NCI-H2081 treated with DMSO at 0.1 percent for 48 hours (cell line): ENCODE measurements at places on chromosomes 16 and 17.

GRCh38 chr16:24009955-24010354, 174.2 kb downstream of the PRKCB start:
- DNase-seq = no peak

- peak; percentile 5 for DNase-seq
Observed at GRCh38 chr16:81403601-81404391, 40.8 kb upstream of the CMIP start.

DNA sequence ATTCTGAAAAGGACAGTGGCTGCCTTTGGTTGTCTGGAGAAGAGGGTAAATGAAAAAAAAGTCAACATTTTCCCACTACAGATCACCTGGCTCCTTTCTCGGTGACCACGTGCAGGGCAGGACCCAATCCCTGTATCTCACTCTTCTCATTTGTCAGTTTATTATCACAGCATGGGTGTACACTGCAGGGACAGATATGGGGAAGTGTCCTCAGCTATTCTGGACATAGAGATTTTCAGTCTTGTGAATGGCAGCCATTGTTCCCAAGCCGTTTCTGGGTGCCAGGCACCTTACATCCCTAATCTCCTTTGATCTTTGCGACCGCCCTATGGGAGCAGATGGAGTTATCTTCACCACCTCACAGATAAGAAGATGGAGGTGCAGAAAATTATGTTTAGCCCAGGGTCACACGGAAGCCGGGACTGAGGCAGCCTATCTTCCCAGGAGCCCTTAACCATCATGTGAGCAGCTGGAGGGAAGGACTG, 7.2 kb downstream of the ADORA2B start:
- no peak for DNase-seq

DNA sequence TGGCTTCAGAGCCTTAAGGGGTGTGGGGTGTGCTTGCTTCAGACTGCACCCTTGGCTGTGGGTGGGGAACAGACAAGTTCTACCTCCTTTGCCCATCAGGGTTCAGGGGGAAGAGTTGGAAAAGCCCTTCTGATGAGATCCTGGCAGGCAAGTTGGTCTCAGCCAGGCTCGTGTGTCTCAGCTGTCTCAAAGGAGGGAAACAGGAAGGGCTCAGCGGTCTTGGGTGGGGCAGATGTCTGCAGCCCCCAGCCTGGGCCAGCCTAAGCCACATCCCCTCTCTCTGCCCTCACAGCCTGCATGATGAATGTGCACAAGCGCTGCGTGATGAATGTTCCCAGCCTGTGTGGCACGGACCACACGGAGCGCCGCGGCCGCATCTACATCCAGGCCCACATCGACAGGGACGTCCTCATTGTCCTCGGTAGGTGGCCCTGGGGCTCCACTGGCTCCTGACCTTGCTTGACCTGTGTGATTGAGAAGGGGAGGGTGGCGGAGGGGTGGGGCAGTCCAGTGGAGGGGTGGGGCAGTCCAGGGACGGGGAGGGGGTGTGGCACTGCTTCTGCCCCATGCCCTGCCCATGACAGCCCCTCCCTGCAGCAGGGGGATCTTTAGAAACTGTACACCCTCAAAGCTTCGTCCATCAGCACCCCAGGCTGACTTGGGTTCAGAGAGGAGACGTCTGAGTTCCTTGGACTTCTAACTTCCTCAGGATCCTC, 199.5 kb downstream of the PRKCB start:
- no peak for DNase-seq

DNA sequence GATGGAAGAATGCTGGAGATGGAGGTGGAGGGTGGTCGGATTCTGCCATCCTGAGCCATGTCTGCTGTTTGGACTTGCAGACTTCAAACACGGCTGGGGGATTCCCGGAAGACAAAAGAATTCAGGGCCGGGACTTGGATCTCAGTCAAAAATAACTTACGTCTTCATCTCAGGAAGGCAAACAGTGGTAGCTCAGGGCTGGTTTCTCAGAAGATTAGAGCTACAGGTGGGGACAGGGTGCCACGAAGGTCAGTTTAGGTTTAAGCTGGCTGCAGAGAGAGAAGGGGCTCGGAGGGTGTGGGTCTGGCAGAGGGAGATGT, 4.3 kb upstream of the RHBDL3 start:
- no peak for DNase-seq

DNA sequence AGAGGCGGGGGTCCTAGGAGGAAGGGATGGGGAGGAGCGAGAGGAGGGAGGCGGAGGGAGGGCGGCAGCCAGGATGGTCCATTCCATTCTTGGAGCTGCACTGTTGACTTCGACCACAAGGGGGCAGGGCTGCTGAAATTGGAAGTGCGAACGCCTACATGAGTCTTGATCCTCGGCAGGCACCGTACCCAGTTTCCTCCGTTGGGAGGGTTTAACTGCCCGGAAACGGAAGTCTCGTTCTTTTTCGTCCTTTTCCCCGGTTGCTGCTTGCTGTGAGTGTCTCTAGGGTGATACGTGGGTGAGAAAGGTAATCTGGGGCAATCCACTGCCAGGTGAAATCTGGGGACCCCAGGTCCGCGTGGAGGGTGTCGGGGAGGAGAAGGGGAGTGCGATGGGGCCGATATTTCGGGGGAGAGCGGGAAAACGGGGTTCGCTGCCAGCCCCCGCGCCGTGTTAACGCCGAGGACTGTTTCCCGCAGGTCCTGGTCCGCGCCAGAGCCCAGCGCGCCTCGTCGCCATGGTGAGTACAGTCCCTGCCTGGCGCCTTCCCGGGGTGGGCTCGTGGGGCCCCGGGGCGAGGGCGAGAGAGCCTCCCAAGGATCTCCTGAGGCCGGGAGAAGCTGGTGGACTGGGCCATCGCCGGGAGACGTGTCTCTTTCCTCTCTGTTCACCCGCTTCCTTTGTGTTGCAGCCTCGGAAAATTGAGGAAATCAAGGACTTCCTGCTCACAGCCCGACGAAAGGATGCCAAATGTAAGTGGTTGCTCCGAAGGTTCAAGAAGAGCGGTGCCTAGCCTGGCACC, at the start of gene RPL38:
Gene RPL38 (plus strand): TSS at position 240 of the 802 bp plus-strand sequence. CDS start 278 bp downstream, at position 518.
- DNase-seq = peak; percentile 94

- no peak for DNase-seq
Observed at GRCh38 chr16:68272507-68273209, 8.3 kb downstream of the SLC7A6 start.

- DNase-seq = no peak
Observed at GRCh38 chr17:2926019-2926650, 129.9 kb downstream of the RAP1GAP2 start.

DNA sequence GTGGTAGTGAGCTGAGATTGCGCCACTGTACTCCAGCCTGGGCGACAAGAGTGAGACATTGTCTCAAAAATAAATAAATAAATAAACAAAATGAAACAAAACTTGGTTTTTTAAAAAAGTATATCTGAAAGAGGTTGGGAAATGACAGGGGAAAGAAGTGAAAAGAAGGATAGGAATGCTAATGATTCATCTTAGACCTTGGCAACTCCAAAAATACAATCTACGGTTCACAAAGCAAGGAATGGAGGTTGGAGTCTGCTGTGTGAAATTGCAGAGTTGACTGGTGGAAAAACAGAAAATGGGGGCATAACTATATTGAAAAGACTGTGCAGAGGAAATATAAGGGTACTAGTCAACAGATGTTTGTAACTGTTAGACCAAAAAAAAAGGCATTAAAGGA, 40.0 kb upstream of the CD300E start:
- no peak for DNase-seq

DNA sequence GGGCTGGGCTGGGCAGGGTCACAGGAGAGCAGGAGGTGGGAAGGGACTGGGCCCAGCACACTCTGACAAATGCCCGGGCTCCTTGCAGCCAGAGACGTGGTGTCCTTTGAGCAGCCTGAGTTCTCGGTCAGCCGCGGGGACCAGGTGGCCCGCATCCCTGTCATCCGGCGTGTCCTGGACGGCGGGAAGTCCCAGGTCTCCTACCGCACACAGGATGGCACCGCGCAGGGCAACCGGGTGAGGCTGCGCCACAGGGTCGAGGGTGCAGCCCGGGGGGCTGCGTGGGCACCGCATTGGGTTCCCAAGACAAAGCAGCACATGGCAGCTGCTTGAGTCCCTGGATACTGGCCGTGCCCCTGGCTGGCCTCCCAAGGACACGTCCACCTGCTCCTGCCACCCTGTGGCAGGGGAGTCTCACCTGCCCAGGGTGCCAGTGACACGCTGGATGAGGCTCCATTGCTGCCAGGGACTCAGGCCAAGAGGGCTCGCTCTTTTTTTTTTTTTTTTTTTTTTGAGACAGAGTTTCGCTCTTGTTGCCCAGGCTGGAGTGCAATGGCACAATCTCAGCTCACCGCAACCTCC, 21.3 kb downstream of the GALK1 start:
- no peak for DNase-seq

DNA sequence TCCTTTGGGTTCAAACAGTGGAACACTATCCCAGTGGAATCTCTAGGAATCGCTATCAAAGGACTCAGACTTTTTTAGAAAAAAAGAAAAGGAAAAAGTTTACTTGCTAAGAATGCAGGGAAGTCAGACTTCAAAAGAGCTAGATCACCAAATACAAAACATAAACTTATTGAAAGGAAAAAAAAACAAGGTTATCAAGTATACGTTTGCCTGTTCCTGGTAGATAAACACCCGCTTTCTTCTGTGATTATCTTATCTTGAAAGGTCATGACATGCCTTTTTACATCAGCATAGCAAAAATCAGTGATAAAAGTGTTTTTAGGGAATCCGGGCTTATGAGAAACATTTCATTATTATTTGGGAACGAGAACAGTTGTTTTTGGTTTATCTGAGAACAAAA, 129.3 kb upstream of the TMEM97 start:
- no peak for DNase-seq

DNA sequence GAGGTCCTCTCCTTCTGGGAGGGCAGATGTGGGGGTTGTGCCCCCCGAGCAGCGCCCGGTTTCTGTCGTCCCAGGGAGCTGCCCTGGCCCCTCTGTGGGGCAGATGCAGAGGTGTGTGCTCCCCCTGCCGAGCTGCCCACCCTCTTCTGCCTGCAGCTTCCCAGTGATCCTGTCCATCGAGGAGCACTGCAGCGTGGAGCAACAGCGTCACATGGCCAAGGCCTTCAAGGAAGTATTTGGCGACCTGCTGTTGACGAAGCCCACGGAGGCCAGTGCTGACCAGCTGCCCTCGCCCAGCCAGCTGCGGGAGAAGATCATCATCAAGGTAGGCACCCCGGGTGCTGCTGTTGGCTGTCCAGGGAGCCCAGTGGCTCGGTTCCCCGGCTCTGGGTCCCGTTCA, 110.8 kb downstream of the SDR42E1 start:
- DNase-seq = no peak

DNA sequence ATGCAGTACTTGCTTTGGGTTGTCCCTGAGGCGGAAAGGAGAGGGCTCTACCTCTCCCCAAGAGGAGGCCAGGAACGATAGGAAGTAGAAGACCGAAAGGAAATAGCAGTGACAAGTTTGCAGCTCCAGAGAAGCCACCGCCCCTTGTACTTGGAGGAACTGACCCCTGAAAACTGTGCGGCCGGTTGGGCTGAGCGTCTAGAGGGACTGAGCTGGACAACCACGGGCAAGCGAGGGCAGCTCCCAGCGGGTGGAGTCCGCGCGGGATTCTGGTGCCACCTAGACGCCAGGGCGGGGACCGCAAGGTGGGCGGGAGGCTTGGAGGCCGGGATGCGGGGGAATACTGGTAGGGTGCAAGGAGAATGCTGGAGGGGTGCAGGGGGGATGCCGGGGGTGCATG, 1.3 kb upstream of the SLC6A4 start:
- no peak for DNase-seq

- DNase-seq = no peak
Observed at GRCh38 chr17:73591296-73592078, 52.8 kb downstream of the SDK2 start.

DNA sequence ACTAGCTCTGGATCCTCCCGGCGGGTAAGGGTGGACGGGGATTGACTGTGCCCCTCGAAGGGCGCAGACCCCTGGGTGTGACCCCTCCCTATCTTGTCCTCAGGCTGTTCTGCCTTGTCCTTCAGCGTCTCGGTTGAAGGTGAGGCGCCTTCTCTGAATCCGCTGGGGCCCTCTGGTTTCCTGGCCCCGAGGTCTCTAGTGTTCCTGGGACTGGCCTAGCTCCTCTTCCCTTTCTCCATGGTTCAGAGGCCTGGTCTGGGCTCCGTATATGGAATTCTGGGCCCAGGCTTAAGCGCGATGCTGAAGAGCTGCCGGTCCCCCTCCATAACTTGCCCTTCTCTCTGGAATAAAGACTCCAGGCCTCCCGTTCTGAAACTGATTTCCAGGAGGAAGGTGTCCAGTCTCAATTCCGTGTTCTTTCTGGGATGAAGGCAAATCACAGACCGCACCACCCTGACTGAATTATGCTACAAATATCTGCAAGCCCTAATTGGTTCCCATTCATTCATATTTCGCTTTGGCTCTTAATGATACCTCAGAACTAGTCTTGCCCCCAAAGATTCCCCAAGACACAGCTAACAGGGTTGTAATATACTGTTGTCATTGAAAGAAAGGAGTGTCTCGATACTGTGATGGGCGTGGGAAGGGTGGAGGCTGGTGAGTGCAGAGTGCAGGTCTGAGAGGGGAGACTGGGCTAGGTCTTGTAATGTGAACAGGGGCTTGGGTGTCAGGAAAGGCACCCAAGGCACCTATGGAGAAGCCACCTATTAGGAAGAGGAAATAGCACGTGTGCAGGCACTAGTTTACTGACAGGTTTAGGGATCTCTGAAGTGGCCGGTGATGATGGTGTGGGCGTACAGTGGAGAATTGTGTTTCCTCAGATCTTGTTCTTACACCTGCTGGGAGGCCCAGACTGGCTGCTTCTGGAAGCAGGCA, 851 bp downstream of the EDC4 start:
- no peak for DNase-seq
